ENCODE measurements at places on chromosomes 12 and 14. TPM values are rescaled to one million over a fixed set of nuclear protein-coding genes. Genes with fewer than 3 reads are reported as not detected.

RALGAPA1 gene
- 42.8 TPM for polyA plus RNA-seq

FGD4 gene
- polyA plus RNA-seq: 18.6 TPM

DNA sequence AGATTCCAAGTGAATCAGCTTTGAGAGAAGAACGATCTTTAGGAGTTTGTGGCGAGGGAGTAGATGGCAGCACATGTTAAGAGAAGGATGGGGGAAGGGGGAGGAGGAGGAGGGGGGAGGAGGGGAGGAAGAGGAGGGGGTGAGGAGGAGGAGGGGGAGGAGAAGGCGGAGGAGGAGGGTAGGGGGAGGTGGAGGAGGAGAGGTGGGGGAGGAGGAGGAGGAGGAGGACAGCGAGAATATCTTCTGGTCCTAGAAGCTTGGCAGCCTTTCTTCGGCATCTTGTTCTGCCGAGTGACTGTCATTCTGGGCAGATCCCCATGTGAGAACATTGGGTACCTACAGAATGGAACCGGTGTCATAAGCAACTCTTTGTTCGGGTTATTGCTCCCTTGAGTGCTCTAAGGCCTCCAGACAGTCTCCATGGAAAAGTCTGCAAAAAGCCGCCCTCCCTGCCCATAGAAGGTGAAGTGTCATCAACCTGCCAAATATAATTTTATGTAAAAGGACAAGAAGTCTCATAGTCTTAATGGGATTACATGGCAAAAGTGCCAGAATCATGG is 6.9 kb downstream of the RFC5 start:
- DNase-seq: no peak

SERPINA12 gene
- not detected for polyA plus RNA-seq

GRCh38 chr12:131008131-131008912 is 54.6 kb downstream of the ADGRD1 start:
- no peak for DNase-seq

GPR135 gene
- polyA plus RNA-seq: 5.9 TPM

GRCh38 chr14:34059037-34059924 is 108.4 kb upstream of the EGLN3 start:
- DNase-seq: no peak

GRCh38 chr12:75722714-75723200 is 211.3 kb upstream of the KRR1 start:
- no peak for DNase-seq

CLIP1 gene
- polyA plus RNA-seq: 34.2 TPM

DDIT3 gene
- polyA plus RNA-seq: 18.9 TPM

Measured in left lung (tissue), 14 donors.